Left hindlimb (tissue), 1 donor: ENCODE measurements at places on chromosomes 11 and 22.

DNA sequence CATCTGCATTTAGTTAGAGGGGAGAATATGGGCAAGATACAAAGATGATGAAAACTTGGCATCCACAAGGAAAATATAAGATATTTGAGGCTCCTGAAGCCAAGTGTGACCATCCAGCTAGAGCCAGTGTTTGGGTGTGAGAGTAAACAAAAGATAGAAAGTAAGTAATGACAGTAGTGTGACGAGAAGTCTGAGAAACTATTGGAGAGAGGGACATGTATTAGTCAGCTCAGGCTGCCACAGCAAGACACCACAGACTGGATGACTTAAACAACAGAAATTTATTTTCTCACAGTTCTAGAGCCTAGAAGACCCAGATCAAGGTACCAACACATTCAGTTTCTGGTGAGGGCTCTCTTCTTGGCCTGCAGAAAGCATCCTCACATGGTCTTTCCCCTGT, 6.4 kb upstream of the CCKBR start:
- DNase-seq, result no peak

- DNase-seq, result no peak
Measured at GRCh38 chr22:43411040-43411868, 560 bp upstream of the MPPED1 start.

DNA sequence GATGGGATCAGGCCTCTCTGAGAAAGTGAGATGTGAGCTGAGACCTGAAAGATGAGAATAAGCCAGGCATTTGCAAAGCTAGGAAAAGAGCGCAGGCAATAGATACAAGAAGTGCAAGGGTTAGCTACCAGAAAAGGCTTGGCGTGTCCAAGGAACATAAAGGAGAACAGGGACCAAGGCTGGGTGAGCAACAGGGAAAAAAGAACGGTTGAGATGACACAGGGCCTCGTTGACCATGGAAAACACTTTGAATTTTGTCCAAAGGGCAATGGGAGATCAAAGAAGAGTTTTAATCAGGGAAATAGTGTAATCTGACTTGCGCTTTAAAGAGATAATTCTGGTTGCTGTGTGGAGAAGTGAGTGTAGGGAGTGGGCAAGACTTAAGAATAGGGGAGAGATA, 35.0 kb downstream of the RAB30 start:
- DNase-seq, result no peak

DNA sequence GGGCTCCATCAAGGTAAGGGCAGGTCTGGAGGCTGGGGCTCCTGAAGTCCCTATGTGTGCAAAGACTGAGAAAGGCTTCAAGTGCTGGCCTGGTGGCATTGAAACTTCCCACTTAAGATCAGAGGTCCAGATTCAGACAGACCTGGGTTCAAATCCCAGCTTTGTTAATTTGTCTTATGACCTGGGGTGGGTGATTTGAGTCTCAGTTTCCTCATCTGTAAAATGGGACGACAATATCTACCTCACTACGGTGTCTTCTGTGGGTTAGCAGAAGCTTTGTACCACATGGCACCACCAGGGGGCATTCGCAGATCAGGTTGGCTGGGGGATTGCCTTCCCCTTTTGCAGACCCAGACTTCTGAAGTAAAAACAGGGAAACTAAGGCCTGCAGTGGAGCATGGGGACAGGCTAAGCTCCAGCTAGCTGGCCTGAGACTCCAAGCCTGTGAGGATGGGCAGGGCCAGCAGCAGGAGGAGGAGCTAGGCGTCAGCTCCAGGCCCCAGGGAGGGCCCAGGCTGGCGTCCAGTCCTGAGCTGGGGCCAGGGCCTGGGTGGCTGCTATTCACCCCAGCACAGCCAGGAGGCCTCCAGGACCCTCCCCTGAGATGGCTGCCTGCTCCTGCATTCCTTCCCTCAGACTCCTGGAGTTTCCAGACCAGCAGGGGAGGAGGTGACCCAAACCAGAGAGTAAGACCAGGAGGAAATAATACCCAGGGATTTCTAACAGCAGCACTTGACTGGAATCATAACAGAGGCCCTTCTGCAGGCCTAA, 1.5 kb downstream of the CASTOR1 start:
- peak; percentile 87 for DNase-seq

- DNase-seq, result no peak
Measured at GRCh38 chr11:41609511-41609910, 150.1 kb upstream of the LRRC4C start.

GRCh38 chr11:11210446-11210845, 142.6 kb downstream of the CSNK2A3 start:
- DNase-seq, result no peak

DNA sequence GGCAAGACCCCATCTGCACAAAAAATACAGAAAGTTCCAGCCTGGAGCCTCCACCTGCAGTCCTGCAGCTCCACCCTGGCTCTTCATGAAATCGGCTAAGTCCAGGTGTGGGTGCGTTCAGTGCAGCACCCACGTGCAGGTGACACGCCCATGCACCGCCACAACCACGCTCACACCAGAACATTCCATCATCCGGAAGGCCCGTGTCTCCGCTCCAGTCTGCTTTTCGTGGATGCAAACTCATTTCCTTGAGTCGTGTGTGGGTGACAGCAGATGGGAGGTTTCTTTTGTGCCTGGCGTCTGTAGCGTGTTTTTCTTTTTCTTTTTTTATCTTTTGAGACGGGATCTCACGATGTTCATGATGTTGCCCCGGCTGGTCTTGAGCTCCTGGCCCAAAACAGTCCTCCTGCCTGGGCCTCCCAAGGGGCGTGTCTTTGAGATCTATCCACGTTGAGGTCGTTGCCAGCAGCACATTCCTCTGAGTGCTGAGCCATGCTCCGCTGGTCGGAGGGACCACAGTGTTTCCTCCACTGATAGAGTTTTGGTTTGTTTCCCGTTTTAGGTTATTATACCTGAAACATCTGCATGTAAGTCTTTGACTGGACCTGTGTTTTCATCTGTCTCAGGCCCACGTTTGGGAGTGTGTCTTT, 7.2 kb downstream of the PTDSS2 start:
- peak; percentile 12 for DNase-seq

GRCh38 chr11:40376331-40376730, 1083.1 kb downstream of the LRRC4C start:
- DNase-seq, result no peak

- no peak for DNase-seq
Measured at GRCh38 chr11:92477686-92478085, 253.1 kb downstream of the FAT3 start.

GRCh38 chr22:17929909-17930308, 94.5 kb downstream of the MICAL3 start:
- no peak for DNase-seq

GRCh38 chr22:44894321-44894720, 115.5 kb downstream of the PHF21B start:
- no peak for DNase-seq

DNA sequence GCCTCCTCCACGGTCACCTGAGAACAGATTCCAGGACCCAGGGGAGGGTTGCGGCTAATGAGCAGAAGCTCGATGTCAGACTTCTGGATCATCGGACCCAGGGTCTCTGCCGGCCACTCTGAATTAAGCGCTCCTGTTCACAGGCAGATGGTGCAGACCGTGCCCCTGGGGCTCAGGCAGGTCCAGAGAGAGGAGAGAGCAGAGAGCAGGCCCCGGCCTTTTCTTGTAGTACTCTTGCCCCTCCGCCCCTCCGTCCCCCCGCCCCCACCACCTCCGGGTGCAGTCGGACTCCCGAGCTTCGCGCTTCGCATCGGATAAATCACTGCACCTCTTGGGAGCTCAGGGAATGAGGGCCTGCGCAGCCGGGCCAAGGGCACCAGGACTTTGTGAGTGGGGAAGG, 50.3 kb downstream of the RPS6KA4 start:
- no peak for DNase-seq

DNA sequence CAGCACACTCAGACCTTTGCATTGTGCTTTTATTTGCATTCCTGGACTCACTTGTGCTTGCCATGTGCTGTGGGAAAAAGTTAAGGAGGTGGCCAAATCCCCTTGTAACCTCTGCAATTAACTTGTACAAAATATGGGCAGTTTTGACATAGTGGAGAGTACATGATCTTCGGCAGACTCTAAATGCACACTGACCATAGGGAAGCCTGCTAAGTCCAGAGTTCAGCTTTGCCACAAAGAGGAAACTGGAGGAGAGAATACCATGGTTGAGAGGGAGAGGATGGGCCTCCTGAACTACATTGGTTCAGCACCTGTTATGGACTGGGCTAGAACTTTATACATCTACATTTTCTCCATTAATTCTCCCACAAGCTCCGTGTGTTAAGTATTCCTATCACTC, 37.6 kb upstream of the CEP295 start:
- DNase-seq, result no peak

GRCh38 chr11:10920205-10920604, 62.4 kb upstream of the ZBED5 start:
- DNase-seq, result no peak
